ENCODE measurements at places on chromosomes 7 and 10.

DNA sequence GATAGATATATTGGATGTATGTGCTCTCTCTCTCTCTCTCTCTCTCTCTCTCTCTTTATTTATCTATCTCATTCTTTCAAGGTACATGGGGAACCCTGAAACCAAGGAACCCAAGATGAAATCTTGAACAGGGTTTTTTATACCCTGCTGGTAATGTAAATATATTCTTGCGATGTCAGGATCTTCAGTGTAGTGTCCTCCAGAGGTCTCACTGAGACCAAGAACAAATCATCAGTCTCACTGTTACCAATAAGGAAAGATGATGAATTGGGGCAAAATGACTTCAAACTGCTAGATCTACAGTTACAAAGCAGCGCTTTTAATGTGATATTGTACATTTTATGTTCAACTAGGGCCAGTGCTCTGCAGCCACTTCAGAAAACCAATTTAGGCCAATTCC, 423.5 kb downstream of the ANKRD7 start:
- no peak for DNase-seq

- no peak for DNase-seq
Observed at GRCh38 chr10:13706604-13707003, 119.8 kb downstream of the PRPF18 start.

DNA sequence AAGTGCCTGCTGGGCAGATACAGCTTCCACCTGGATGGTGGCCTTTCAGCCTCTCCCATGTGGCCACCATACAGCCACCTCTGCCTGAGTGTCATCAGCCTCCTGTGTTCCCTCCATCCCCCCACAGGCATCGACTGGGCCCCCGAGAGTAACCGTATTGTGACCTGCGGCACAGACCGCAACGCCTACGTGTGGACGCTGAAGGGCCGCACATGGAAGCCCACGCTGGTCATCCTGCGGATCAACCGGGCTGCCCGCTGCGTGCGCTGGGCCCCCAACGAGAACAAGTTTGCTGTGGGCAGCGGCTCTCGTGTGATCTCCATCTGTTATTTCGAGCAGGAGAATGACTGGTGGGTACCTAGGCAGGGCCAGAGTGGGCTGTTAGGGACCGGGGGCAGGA, 13.4 kb downstream of the ARPC1B start:
- DNase-seq, result no peak

DNA sequence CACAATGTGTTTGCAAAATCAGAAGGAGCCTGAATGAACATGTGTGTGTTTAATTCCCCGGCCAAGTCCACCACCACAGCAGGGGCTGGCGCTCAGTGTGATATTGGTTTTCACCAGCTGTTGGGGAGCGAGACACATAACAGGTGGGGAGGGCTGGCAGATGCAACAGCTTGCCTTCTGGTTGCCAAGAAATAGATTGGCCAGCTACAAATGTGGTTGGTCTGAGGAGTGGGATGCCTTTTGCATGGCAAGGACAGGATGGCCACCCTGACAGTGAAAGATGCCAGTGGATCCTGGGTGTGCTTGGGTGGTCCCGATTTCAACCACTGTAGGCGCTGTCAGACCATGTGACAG, 292.5 kb upstream of the FZD8 start:
- DNase-seq, result no peak

DNA sequence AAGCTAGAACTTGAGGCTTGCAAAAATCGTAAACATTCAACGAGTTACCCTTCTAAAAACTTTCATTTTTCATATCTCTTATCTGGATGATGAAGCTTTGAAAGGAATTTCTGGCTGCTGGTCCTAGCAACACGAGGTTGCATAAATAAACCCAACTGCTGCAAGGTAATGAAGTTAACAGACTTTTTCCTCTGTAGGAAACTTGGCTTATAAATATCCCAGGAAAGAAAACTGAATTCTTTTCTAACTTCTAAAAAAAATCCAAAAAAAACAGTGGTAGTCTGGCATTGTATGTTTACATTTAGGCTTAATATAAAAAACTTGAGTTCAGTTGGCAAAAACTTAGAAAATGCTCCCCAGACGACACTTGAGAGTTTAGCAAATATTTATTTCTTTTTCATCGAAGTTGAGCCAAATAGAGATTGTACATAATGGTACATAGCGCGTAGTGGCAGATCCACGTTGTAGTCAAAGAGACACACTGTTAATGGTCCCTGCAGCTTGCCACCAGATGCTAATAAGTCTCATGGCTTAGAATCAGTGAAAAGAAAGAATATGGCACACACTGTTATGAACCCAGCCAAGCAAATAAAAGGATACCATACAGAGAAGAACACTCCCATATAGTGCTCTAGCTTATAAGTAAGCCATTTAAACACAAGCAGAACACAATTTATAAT, 200.3 kb upstream of the PCLO start:
- DNase-seq, result peak; percentile 97

GRCh38 chr7:11760372-11760771, 71.6 kb downstream of the THSD7A start:
- peak; percentile 75 for DNase-seq

DNA sequence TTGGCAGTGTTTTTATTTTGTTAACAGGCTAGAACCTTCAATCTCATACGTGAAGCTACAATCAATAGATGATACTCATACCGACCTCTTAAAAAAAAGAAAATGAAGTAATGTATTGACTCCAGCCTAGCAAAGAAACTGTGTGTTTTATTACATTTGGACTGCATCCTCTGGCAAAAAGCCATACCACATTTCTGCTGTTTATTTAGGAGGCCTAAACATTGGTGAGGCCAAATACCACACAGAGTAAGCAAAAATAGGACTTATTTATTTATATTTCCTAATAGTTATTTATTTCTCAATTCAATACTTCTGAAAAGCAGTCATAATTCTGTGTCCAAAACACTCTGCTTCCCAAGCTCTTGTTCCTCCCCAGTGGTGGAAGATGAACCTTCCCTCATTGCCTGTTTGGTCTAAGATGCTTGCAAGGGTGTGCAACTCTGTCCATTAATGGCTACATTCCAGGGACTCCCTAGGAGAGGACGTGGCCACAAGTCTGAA, 398.8 kb upstream of the KLF6 start:
- DNase-seq, result peak; percentile 97

DNA sequence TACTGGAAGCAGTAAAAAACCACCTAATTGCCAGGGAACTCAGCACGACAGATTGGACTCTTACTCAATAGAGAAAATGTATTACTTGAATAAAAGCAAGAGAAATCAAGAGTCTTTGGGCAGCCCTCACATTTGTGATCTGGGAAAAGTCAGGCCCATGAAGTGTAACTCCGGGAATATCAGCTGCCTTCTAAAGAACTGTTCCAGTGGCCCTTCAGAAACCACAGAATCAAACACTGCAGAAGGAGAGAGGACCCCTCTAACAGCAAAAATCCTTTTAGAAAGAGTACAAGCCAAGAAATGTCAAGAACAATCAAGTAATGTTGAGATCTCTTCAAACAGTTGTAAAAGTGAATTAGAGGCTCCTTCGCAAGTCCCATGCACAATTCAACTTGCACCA, 540.0 kb upstream of the TEX47 start:
- DNase-seq, result no peak

DNA sequence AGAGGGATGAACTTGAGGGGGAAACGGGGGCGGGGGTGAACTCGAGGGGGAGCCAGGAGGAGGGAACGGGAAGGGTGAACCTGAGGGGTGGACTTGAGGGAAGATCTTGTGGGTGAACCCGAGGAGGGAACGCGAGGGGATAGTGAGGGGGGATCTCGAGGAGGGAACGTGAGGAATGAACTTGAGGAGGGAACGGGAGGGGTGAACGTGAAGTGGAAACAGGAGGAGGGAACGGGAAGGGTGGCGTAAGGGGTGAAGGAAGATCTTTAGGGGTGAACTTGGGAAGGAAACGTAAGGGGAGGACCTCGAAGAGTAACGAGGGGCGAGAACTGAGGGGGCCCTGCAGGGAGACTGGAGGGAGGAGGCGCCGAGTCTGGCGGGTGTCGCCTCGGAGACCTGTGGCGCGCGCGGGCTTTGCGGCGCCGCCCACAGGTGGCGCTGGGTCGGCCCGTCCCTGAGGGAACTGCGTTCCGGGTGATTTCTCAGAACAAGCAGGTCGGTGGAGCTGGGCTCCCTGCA, 651 bp downstream of the MYO3A start:
- DNase-seq, result no peak
